ENCODE measurements at places on chromosomes 1 and 21.

DNA sequence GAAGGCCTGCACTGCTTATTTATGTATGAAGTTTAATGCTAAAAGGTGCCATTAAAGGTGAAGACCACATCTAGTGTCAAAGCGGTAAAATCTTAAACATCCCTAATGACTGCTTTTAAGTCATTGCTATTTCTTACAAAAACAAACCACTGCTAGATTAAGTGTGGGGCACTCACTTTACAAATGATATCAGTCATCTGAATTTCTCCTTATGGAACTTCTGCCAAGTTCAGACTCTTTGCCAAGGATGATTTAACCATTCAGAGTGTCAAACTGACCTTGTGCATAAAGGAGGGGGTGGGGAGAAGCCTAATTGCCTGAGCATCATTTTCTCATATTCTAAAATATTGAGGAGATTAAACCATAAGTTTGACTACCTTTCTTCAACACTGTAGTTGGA, 271.5 kb downstream of the TGFB2 start:
- DNase-seq: no peak

DNA sequence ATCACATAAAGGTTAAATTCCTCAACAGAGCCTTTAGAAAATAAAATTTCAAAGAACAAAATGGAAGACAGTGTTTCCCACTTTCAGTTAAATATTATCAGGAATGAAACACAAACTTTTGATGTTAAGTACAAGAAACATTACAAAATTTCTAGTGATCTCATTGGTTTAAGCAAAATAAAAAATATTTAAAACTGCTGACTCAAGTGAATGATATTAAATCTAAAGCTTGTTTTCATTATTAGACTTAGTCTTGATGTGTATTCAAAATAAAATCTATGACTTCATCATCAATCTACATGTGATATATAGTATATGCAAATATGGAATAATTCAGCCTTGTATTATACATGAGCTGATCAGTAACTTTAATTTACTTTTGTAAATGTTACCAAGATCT, 584.9 kb downstream of the PTBP2 start:
- no peak for DNase-seq

- DNase-seq: no peak
Measured at GRCh38 chr1:115536279-115536816, 105.4 kb upstream of the VANGL1 start.

- DNase-seq: no peak
Measured at GRCh38 chr1:22253012-22253790, 110.3 kb upstream of the WNT4 start.

DNA sequence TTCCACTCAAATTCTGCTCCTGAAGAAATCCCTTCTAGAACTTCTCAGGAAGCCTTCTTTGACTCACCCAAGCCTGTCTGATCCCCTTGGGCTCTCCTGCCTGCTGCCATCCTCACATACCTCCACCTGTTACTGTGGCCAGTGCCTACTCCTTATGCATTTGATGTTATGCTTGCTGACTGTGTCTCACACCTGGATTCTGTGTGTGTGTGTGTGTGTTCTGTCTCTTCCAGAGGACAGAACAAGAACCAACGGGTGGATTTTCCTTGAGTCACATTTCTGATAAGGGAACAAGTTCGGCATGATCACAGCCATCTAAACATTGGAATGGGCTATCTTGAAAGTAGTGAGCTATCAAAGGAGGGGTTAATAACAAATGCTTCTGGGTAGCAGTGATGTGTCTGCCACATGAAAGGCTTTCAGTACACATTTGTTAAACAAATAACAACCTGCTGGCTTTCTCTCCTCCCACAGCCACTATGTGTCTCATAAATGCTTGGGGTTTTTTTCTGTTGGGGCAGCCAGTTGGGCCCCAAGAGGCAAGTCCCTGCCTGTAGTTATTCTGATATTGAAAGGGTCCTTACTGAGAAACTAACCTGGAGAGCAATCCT, 8.9 kb upstream of the GPR37L1 start:
- DNase-seq: no peak

DNA sequence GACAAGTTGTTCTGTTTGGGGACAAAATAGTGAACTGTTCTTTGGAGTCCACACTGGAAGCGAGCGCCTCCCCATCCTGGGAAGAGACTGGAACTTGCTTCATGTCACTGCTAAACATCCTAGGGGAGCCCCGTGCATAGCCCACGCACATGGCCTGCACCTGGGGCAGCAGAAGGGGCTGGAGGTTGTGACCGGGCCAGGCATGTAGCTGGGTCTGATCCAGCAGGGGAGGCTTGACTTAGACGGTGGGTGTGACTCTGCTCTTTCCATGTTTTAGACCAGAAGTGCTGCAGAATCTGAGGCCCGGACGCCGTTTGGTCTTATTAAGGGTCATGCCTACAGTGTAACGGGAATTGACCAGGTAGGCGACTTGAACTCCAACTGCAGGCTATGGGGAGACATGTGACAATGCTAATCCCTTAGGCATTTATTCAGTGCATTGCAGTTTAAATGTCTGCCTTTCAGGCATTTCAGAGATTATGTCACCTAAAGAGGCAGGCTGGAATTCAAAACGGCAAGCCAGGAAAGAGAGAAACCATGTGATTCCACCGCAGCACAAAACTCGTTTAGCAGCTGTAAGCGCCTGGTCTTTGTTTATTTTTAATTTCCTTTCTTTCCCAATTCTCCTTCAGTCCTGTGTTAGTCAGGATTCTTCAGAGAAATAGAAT, 21.8 kb downstream of the CAPN9 start:
- DNase-seq: no peak

DNA sequence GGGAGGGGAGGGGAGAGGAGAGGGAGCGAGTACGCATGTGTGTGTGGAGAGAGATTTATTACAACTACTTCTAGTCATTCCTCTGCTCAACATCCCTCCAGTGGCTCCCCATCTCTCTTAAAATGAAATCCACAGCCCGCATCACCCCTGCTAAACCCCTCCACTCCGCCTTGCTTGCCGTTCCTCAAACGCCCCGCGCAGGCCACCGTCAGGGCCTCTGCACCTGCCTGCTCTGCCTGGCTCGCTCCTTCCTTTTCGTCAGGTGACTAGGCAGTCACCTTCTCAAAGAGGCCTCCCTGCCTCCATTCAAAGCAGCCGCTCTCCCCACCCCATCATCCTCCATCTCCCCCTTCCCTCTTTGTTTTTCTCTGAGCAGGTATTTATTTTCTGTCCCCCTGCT, 29.9 kb downstream of the LRRC38 start:
- no peak for DNase-seq

DNA sequence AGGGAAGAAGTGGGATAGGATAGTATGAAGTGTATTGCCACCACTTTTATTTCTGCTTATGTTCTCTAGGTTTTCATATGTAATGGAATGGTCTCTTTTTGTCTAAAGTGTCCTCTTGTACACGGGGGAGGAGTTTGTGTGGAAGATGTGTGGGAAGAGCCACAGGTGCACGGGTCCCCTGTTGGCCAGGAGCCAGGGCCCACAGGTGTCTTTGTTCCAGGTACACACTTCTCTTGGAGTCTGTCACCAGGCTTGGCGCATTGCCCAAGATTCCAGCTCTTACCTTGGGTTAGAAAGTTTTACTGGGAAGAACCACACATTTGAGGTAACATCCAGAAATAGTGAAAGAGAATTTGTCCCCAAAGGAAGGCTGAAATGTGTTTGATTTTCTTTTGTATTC, 10.5 kb downstream of the TENT5C start:
- DNase-seq: no peak

DNA sequence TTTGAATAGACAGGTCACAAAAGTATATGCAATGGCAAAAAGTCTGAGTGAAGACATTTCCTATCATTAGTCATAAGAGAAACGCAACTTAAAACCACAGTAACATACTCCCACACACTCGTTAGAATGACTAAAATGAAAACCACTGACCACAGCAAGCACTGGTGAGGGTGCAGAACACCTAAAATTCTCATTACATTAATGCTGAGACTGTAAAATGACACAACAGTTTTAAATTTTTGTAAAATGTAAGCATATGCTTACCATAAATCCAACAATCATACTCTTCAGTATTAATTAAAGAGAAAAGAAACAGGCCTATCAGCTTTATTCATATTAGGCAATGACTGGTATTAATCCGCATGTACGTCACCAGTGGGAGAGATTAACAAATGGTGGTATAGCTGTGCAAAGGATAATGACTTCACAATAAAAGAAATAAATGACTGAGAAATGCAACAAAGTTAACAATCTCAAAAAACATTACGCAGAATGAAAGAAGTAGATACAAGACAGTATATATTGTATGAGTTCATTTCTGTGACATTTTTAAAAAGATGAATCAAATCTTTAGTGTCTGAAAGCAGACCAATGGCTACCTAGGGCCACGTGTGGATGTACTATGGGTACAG, 253.5 kb downstream of the AKT3 start:
- DNase-seq: peak; percentile 11

DNA sequence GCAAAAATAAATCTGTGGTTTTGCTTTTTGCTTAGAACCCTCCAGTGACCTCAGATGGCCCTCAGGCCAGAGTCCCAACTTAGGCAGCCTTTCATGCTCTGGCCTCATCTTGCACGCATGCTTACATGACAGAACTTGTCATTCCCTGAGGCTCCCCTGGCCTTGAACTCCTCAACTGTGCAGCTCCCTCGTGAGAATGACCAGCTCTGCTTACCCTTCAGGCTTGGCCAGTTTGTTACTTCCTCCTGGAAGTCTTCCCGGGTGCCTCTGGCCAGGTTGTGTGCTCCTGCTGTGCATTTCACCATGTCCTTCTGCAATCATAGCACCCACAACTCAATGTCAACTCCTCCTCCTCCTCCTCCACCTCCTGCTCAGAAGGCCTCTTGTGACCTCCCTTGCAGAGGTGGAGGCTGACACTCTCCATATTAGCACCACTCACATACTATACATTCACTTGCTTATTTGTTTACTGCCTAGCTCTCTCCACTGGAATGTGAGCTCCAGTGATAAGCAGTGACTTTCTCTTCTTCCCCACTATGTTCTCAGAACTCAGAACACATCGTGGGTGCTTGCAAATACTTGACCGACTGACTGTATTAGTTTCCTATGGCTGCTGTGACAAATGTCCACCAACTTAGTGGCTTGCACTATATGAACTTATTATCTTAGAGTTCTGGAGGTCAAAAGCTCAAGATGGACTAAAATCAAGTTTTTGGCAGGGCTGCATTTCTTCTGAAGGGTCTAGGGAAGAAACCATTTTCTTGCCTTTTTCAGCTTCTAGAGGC, 41.9 kb downstream of the RCSD1 start:
- DNase-seq: no peak

DNA sequence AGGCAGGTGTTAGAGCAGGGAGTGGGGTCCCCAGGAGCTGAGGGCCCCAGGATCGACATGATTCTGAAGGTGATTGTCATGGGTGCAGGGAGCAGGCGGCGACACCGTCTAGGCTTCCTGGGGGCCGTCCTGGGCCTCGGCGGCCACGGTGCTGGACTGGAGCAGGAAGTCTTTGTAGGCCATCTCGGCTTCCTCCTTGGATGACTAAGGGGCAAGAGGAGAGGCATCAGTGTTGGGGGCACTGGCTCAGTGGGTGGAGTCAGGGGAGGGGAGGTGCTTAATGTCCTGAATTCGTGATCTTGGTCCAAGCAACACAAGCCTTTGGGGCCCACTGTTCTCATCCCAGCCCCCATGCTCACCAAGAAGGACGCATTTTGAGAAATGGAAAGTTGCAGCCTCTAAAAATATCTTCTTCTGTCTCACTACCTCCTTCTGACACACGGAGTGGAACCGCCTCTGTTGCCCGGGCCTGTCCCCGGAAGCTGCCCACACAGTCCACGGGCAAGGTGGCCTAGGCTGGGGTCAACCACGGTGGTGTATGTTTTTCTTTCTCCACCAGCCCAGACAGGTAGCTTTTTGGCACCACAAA, 8.6 kb upstream of the FCMR start:
- peak; percentile 81 for DNase-seq

GRCh38 chr21:44421901-44422840, 33.1 kb upstream of the LRRC3 start:
- DNase-seq: peak; percentile 1

DNA sequence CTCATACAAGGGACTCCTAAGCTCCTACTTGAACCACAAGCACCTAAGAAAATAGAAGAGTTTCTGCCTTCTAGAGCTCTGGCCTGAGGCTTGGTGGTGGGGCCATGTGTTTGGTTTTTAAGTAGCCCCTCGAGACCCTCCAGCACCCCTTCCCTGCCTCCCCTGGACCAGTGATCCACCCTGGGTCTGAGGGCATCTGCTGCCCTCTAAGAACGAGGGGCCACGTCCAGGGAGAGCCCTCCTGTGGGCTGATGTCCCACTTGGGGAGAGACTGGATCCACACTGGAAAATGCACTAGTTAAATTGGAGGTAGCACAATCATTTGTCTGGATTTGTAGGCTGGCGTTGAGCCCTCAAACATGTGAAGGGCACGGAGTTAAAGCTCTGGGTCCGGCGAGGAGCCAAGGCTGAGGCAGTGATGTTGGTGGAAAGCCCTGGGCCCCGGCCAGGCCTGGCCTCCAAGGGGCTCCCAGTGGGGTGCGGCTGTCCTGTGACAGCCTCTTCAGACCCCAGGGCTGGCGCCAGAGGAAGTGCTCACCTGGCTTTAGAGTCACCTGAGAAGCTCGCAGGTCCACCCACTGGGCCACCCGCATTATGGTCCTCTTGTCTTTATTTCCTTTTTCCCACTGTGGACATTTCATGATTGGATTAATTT, 65.2 kb downstream of the SLC37A1 start:
- no peak for DNase-seq

- no peak for DNase-seq
Measured at GRCh38 chr1:182842265-182842664, 3.1 kb downstream of the DHX9 start.

- no peak for DNase-seq
Measured at GRCh38 chr1:66739401-66740157, 12.7 kb upstream of the DYNLT5 start.

GRCh38 chr1:11690397-11691301, 861 bp upstream of the DRAXIN start:
- no peak for DNase-seq

GRCh38 chr1:78303620-78304019, 187.2 kb upstream of the PTGFR start:
- DNase-seq: no peak

All from stimulated activated naive CD8-positive, alpha-beta T cell treated with anti-CD3 and anti-CD28 coated beads, Interleukin-15, Interleukin-2, amounts not matched to agents 100 U/mL and 50 U/mL, for 24 hours (primary cell).